ENCODE measurements at places on chromosomes 2 and 18.

GRCh38 chr18:80002468-80002867 lies 14.1 kb upstream of the TXNL4A start:
- no peak for DNase-seq

DNA sequence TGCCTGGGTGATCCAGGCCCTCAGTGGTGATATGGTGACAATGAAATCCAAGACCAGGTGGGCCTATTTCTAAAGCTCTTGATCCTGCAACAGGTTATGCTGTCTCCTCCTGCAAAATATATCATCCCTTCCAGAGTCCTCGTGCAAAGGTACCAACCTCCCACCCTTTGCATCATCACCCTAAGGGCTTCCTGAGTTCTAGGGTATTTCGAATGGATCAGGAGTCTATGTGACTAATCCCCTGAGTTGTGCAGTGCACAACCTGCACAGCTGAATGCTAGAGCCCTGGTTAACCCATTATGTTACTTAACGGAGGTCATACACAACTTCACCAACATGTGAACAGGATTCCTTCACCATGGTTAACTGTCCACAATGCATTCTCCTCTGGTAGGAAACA lies 13.4 kb upstream of the NPAS2 start:
- no peak for DNase-seq

DNA sequence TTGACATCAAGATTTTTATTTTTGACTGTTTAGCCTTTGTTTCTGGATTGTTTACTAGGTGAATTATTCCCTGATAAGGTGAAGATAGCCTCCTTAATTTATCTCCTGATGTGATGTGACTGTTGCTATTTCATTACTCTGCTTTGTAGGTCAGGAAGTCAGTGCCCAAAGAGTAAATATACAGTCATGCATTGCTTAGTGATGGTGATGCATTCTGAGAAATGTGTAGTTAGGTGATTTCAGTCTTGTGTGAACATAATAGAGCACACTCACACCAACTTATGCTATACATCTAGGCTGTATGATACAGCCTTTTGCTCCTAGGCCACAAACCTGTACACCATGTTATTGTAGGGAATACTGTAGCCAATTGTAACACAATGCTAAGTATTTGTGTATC lies 102.4 kb upstream of the THUMPD2 start:
- no peak for DNase-seq

- DNase-seq = peak; percentile 77
Observed at GRCh38 chr2:96157649-96158553, 12.7 kb upstream of the DUSP2 start.

DNA sequence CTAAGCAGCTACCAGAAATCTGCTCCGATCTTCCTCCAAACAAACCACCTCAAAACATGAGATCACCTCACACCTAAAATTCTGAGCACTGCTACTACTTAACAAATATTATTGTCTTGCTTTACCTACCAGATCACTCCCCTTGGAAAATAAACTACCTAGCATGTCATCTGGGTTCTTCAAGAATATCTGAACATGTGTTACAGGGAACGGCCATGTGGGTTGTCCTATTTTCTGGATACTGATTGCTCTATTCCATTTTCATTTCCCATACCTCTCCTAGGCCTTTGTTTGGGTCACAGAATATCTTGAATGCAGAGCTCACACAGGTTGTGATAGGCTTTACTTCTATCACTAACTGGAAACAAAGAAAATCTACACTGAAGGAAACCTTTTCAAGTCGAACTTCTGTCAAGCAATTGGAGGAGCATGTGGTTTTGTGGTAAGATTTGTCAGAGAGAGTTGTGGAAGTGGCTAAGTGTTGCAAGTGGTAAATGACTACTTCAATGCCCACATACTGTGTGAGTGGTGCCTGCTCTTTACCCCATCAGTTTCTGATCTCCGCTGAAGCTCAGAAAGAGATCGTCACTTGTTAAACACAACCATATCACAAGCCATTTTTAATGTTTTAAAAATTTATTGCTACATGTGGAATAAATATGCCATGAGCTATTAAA lies 739.1 kb upstream of the ZEB2 start:
- DNase-seq = peak; percentile 89

- no peak for DNase-seq
Observed at GRCh38 chr2:182372661-182373060, 54.2 kb downstream of the PDE1A start.

DNA sequence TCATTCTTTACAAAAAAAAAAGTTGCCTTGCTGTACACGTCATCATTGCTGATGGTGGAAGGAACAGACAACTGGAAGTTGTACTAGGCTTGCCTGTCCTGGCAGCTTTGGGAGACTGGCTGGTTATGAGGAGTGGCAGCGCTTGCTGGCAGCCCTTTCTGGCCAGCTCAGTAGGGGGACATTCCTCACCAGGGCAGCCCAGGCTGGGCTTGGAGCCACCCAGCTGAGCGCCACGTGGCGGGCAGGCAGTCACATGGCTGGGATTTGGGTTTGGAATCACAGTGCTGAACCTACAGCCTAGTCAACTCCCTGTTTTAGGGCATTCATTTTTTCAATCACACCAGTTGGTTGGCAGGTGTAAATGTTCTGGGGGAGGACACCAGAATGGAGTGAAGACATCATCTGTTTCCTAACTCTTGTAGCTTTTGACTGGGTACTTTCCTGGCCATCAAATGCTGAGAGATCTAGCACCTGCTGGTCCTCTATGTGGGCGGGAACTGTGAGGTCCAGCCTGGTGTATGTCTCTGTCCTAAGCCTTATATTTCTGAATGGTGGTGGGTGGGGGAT lies 139.3 kb downstream of the SETBP1 start:
- DNase-seq = no peak

DNA sequence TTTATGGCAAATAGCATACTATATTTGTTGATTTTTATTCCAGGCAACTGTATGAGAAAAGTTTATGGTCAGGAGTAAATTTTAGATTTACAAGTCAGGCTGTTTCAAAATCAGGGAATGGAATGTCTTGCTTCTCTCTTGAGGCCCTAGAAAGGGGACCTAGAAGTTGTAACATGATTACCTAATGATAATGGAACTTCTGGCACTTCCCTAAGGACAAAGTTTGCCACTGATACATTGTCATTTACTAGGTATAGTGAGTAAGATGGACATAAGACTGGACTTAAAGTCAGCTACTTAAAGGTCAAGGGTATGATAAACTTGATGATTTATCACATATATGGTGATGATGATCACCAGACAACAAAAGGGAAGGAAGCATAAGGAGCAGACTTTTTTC lies 103.3 kb upstream of the VRK2 start:
- DNase-seq = no peak

- no peak for DNase-seq
Observed at GRCh38 chr2:197675246-197675645, at the start of gene RFTN2. RFTN2 (minus strand) TSS chr2:197675587; CDS start chr2:197675458, 129 bp downstream.

- no peak for DNase-seq
Observed at GRCh38 chr2:112877423-112877822, 33.5 kb upstream of the IL37 start.

DNA sequence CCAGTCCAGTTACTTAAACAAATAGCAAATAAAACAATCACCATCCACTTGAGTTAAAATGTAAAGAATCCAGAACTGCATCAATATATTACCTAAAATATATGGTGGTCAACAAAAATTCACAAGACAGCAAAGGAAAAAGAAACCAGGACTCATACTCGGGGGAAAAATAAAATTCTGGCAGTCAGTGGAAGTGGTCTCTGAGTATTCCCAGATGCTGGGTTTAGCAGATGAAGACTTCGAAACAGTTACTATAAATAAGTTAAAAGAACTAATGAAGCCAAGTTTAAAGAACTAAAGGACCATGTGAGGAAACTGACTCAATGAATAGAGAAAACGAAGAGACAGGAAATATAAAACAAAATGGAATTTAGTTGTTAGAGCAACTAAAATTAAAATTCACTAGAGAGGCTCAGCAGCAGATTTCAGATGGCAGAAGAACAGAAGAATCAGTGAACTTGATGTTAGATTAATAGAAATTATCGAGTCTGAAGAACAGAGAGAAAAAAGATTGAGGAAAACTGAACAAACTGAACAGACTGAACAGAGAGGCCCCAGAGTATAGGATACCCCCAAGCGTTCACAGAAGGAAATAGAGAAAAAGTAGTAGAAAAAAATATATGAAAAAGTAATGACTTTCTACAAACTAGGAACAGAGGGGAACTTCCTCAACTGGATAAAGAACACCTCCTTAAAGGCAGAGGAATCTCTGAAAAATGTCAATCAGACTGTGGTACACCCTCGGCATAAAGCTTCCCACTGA lies 27.9 kb downstream of the MGAT4A start:
- no peak for DNase-seq

- peak; percentile 40 for DNase-seq
Observed at GRCh38 chr18:77851802-77852201, 602.2 kb downstream of the GALR1 start.

GRCh38 chr2:75241696-75242095 lies 42.4 kb upstream of the TACR1 start:
- peak; percentile 65 for DNase-seq

DNA sequence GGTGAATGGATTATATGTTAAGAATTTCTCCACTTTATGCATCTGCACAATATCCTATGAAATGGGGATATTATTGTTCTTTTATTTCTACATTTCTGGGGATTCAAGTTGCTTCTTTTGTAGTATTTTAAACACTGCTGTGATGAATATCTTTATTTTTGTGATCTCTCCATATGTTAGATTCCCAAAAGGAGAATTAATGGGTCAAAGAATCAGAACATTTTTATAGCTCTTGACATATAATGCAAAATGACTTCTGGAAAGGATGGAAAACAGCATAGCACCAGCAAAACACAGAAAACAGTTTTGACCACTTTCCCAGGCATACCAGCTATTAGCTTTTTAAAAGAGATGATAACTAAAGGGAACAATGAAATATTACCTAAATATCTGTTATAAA lies 135.5 kb downstream of the NCKAP5 start:
- no peak for DNase-seq

GRCh38 chr18:36212301-36213171 lies 25.2 kb downstream of the MOCOS start:
- DNase-seq = no peak

GRCh38 chr2:124563426-124563825 lies 538.3 kb downstream of the CNTNAP5 start:
- no peak for DNase-seq

DNA sequence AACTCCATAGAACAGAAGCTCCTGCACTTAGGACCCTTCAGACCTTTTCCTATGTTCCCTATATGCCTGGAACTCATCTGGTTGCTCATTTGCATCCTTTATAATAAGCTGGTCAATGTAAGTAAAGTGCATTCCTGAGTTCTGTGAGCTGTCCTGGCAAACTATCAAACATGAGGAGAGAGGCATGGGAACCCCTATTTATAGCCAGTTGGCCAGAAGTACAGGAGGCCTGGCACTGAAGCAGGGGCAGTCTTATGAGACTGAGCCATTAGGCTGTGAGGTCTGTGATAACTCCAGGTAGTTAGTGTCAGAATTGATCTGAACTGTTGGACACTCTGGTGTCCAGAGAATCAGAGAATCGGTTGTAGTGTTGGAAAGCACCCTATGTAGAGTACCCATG lies 88.4 kb downstream of the EHD3 start:
- DNase-seq = no peak

DNA sequence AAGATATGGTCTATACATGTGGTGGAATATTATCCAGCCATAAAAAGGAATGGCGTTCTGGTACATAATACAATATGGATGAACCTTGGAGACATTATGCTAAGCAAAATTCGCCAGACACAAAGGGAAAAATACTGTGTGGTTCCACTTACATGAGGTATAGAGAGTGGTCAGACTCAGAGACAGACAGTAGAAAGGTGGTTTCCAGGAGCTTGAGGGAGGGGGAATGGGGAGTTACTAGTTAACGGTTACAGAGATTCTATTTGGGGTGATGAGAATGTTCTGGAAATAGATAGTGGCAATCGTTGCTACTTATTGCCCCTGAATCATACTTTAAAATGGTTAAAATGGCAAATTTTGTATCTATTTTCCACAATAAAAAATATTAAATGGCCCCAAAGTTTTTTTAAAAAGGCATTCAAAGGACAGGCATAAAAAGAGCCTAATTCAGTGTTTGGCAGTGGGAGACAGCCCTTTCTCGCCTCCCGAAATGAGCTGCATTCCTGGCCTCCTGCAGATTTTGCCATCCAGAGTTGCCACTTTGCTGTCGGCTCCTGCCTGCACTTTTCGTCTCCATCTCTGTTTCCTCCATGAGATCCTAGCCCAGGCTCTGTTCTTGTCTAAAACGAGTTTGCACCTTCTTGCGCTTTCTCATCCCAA lies 13.5 kb downstream of the TNFRSF11A start:
- DNase-seq = no peak

DNA sequence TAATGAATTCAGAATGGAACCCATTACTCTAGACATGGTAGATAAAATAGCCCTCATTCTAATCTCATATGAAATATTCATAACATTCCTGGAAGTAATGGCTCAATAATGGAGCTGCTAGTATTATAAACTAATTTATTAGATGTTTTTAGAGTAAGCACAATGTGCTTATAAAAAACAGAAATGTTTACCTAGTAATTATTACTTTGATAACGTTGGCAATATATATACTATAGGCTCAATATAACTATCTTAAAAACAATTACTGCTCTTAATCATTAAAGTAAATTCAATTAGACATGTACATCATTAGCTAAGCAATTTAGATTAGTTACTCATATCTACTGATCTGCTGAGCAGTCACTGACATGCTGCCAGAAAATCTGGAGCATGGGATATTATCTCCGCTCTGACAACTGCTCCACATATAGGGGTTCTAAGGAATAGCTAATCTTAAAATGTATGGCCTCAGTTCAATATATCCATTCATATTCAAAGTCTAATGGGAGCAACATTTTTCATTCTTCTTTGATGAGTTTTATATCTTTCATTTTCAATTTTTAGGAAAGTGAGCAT lies 19.4 kb downstream of the PPP1R1C start:
- DNase-seq = no peak

GRCh38 chr2:162403884-162404283 lies 60.0 kb downstream of the GCA start:
- DNase-seq = no peak

DNA sequence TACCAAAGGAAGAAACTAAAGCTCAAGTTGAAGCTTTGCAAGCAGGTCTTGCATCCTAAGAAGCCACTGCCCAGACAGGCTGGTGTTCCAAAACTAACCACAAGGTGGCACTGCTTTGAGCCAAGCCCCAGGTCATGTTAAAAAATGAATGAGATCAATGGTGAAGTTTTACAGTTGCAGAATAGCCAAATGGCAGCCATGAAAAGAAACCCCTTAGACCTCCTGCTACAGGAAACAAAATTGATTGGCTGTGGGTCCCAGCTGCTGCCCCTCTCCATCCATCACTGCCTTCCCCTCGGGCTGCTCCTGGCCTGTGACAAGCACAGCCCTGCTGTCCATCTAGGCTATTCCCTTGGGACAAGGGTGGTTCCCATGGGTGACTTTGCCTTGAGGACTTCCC lies 20.7 kb upstream of the MREG start:
- peak; percentile 84 for DNase-seq

GRCh38 chr2:241956521-241957110 lies 87.1 kb downstream of the RTP5 start:
- no peak for DNase-seq

DNA sequence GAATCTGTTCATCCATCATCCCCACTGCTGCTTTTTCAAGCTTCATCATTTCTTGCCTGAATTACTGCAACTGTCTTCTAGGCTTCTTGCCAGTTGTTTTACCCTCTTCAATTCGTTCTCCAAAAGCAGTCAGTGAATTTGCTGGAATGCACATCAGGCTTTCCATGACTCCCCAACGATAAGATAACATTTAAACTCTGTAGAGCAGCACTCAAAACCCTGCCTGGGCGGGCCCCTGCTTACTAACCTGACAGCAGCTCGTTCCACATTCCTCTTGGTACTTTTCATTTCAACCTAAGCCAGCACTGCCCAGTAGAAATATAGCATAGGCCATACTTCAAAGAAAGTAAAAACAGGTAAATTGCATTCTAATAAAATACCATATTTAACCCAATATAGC lies 342.9 kb downstream of the SUCLG1 start:
- DNase-seq = no peak

Measured in hematopoietic multipotent progenitor cell treated with erythropoietin and hydrocortisone succinate and interleukin-3 and kit ligand, for 4 days (in vitro differentiated cells).